ENCODE measurements at places on chromosomes 4 and X. TPM values are rescaled to one million over a fixed set of nuclear protein-coding genes. Genes with fewer than 3 reads are reported as not detected.

GRCh38 chrX:15813416-15813815 lies 23.1 kb downstream of the ZRSR2 start:
- peaks cover 14% of the 10 kb centered on the region for H3K4me1 ChIP-seq
- H3K4me3 ChIP-seq: no peak overlapping the region
- no peak overlapping the region for H3K27ac ChIP-seq
- H3K27me3 ChIP-seq: no peaks in the 10 kb centered on the region
- peaks cover 48% of the 10 kb centered on the region for H3K36me3 ChIP-seq

GRCh38 chr4:2243681-2244380 lies 1.9 kb upstream of the HAUS3 start:
- H3K27me3 ChIP-seq: no peaks in the 10 kb centered on the region
- H3K36me3 ChIP-seq: no peaks in the 10 kb centered on the region
- H3K27ac ChIP-seq: no peak overlapping the region
- peaks cover 23% of the 10 kb centered on the region for H3K4me1 ChIP-seq
- DNase-seq: no peak
- no peak overlapping the region for H3K4me3 ChIP-seq

- no peaks in the 10 kb centered on the region for H3K36me3 ChIP-seq
- no peak overlapping the region for H3K4me3 ChIP-seq
- H3K4me1 ChIP-seq: no peaks in the 10 kb centered on the region
- H3K27me3 ChIP-seq: no peaks in the 10 kb centered on the region
Measured at GRCh38 chr4:183200453-183200852, 101.4 kb downstream of the WWC2 start.

DNA sequence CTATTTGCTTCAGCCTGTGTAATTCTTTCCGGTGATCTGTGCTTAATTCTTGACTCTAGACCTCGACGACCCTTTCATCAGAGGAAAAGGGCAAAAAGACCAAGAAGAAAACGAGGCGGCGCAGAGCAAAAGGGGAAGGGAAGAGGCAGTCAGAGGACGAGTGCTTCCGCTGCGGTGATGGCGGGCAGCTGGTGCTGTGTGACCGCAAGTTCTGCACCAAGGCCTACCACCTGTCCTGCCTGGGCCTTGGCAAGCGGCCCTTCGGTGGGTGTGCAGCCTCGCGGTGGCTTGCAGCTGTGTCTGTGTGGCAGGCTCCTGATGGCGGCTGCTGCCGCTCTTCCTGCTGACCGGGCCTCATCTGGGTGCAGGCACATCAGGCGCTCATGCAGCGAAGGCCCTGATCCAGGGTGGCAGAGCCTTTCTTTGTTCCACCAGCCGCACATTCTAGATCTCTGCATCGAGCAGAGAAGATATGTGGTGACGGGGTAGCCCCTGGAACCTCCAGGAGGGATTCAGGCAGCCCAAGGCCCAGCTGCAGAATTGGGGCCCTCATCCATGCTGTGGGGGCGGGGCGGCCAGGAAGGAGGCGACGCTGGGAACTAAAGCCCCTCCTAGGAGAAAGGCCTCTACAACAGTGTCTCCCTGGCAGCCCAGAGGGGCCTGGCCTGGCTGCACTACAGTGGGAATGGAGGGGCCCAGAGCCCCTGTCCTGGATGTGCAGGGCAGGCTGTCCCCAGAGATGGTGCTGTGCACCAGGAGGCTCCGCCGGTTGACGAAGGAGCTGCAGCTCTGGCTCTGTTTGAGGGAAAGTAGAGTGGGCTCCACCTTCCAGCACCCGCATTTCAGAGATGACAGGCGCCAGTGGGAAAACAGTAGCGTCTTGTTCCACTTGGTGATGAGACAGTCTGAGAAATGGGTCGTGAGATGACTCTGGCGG lies 32.1 kb downstream of the NELFA start:
- DNase-seq: no peak
- no peaks in the 10 kb centered on the region for H3K4me1 ChIP-seq
- no peaks in the 10 kb centered on the region for H3K27me3 ChIP-seq
- no peak overlapping the region for H3K27ac ChIP-seq
- peaks cover 77% of the 10 kb centered on the region for H3K36me3 ChIP-seq

GRCh38 chr4:108130955-108131354 lies 37.8 kb downstream of the LEF1 start:
- no peak overlapping the region for H3K4me3 ChIP-seq
- no peak for DNase-seq
- H3K27me3 ChIP-seq: no peaks in the 10 kb centered on the region
- peak overlapping the region; percentile 69 for H3K27ac ChIP-seq

CT55 gene
- total RNA-seq: not detected

TRAM1L1 gene
- total RNA-seq: not detected

Data from naive thymus-derived CD4-positive, alpha-beta T cell (primary cell).